Spleen (tissue), 13 donors: ENCODE measurements at places on chromosomes 5 and 9. TPM values are rescaled to one million over a fixed set of nuclear protein-coding genes. Genes with fewer than 3 reads are reported as not detected.

GRCh38 chr5:141951332-141951781 is 6.6 kb downstream of the PCDH12 start:
- H3K27ac ChIP-seq: peak overlapping the region; percentile 50
- H3K36me3 ChIP-seq: peaks cover 18% of the 10 kb centered on the region
- DNase-seq: no peak
- H3K4me3 ChIP-seq: no peak overlapping the region

DNA sequence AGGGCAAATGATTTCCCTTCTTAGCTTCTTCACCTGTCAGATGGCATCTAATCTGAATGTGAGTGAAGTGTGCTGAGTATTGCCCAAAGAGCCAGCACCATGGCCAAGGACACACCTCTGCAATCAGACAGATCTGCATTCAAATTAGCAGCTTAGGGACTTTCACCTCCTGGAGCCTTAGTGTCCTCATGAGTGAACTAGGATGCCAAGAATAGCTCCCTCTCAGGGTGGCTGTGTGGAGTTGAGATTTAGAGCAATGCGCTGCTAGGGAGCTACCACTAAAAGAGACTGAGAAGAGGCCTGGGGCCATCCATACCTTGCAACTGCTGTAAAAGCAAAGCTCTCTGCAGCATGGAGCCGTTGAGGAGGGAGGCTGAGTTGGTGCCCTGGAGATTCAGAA is 1.4 kb downstream of the CIZ1 start:
- no peak for DNase-seq
- peaks cover 41% of the 10 kb centered on the region for H3K36me3 ChIP-seq
- H3K27me3 ChIP-seq: no peaks in the 10 kb centered on the region
- no peak overlapping the region for H3K4me3 ChIP-seq

GRCh38 chr5:9363026-9363425 is 182.8 kb downstream of the SEMA5A start:
- H3K36me3 ChIP-seq: no peaks in the 10 kb centered on the region
- H3K4me1 ChIP-seq: no peaks in the 10 kb centered on the region
- DNase-seq: no peak
- H3K4me3 ChIP-seq: no peak overlapping the region

- peaks cover 30% of the 10 kb centered on the region for H3K27me3 ChIP-seq
- no peak overlapping the region for H3K4me3 ChIP-seq
- no peak for DNase-seq
- no peaks in the 10 kb centered on the region for H3K36me3 ChIP-seq
Measured at GRCh38 chr5:6490693-6491092, 42.0 kb downstream of the UBE2QL1 start.

- no peak for DNase-seq
- no peaks in the 10 kb centered on the region for H3K27me3 ChIP-seq
- no peak overlapping the region for H3K27ac ChIP-seq
- no peaks in the 10 kb centered on the region for H3K4me1 ChIP-seq
- peaks cover 53% of the 10 kb centered on the region for H3K36me3 ChIP-seq
- no peak overlapping the region for H3K4me3 ChIP-seq
Measured at GRCh38 chr5:128053291-128053954, 30.1 kb upstream of the SLC12A2 start.

DNA sequence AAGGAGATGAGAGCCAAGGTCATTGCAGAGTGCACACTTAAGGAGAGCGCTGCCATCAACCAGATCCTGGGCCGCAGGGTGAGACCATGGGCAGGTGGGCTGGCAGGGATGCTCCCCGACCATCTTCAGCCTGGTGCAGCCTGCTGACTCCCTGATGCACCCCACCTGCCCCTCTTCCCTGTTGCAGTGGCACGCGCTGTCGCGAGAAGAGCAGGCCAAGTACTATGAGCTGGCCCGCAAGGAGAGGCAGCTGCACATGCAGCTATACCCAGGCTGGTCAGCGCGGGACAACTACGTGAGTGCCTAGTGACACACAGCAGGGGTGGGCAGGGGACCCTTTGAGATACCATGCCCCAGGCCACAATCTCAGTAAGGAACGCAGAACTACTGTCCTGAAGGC is 28.3 kb downstream of the TCF7 start:
- no peak overlapping the region for H3K4me3 ChIP-seq
- peaks cover 100% of the 10 kb centered on the region for H3K36me3 ChIP-seq
- H3K27ac ChIP-seq: no peak overlapping the region
- DNase-seq: peak; percentile 69

DNA sequence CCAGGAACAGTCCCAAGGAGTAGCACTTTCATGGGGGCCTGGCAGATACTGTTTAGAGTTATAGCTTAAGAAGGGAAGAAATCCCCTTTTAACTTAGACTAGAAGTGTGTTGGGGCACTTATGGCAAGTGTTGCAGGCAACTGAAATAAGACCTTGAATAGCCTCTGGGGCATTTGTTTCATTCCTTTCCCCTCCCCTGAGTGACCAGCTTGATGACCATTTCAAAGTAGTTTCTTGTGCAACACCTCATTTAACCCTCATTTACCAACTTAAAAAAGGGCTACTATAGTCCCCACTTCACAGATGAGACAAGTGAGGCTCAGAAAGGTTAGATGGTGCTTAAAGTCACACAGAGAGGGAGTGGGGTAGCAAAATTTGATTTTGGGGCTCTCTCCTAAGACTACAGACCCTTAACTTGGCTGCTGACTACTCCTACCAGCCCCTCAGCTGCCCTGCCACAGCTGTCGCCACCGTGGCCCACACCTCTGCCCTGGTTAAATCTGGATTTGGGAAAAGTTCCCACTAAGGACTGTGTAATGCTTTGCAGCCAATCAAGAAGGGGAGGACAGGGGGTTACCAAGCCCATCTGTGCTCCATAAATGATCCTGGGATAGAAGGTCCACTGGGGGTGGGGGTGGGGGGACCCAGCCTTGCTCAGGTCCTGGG is 5.5 kb downstream of the PDLIM4 start:
- peak overlapping the region; percentile 82 for H3K27ac ChIP-seq
- H3K4me1 ChIP-seq: peaks cover 3% of the 10 kb centered on the region
- DNase-seq: peak; percentile 27
- no peaks in the 10 kb centered on the region for H3K27me3 ChIP-seq
- no peak overlapping the region for H3K4me3 ChIP-seq
- no peaks in the 10 kb centered on the region for H3K36me3 ChIP-seq

DNA sequence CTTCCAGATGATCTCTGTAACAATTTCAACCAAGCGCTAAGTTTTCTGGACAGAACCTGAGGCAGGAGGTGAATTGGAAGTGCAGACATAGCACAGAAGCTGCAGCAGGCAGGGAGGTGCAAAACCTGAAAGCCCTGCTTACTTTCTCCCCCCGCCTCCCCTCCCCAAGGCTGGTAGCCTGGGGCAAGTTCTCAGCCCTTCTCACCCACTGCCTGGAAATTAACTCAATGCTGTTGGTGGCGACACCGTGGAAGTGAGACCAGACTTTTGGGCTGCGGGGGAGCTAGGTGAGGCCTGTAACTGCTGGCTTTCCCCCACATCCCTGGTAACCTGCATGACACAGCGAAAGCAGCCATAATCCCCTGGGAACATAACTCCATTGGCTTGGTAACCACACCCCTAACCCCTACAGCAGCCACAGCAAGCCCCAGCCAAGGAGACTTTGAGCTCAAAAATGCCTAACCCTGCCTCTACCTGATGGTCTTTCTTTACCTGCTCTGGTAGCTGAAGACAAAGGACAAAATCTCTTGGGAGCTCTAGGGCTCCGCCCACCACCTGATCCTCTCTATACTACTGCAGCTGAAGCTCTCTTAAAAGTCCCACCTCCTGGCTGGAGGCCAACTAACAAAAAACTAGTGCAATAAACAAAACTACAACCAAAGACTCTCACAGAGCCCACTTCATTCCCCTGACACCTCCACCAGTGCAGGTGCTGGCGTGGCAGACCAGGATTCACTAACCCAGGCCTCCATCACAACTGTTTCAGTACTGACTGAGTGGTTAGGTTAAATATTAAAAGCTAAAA is 11.9 kb upstream of the OR13C8 start:
- H3K36me3 ChIP-seq: no peaks in the 10 kb centered on the region
- no peak overlapping the region for H3K27ac ChIP-seq
- no peak overlapping the region for H3K4me3 ChIP-seq
- no peak for DNase-seq

DNA sequence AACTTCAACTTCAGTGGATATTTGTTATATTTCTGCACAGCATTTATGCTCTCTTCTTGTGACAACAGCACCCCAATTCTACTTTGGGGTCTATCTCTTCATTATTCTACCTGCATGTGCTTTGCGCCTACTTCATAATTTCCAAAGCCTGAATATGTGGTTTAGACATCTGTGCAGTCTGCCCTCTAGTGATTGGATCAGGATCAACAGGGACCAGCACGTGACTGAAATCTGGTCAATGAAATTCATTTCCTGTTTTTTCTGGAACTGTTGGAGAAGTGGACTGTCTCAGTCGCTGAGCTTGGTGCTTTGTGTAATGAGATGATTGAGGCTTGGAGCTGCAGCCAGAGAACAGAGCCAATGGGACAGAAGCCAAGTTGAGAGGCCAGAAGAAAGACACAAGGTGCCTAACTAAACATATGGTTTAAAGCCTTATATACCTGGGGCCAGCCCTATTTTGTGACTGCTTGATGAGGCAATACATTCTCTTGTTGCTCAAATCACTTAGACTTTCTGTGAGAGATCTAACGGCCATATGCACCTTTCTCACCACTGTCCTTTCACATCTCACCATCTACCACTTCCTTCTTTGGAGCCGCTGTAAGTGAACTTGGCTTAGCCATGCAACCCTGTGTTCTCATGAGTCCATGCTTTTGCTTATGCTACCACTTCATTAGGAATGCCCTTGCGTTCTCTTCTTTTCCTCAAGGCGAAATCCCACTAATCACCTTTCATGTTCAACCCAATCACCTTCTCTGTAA is 68.8 kb upstream of the PPP2R2B start:
- H3K36me3 ChIP-seq: no peaks in the 10 kb centered on the region
- no peak for DNase-seq
- no peaks in the 10 kb centered on the region for H3K4me1 ChIP-seq
- H3K27me3 ChIP-seq: no peaks in the 10 kb centered on the region
- H3K27ac ChIP-seq: no peak overlapping the region

GRCh38 chr5:98880598-98880997 is 48.2 kb downstream of the CHD1 start:
- peaks cover 2% of the 10 kb centered on the region for H3K36me3 ChIP-seq
- H3K4me1 ChIP-seq: no peaks in the 10 kb centered on the region
- H3K27ac ChIP-seq: no peak overlapping the region
- H3K27me3 ChIP-seq: no peaks in the 10 kb centered on the region

- H3K4me3 ChIP-seq: no peak overlapping the region
- H3K27me3 ChIP-seq: no peaks in the 10 kb centered on the region
Measured at GRCh38 chr9:70073193-70073592, 29.5 kb downstream of the MAMDC2 start.

Gene GCNT4
- 0.37 TPM for polyA plus RNA-seq

Gene MLANA
- polyA plus RNA-seq: not detected

Gene PCSK1
- polyA plus RNA-seq: 0.04 TPM

Gene TEX48
- polyA plus RNA-seq: not detected

Gene OR1J2
- not detected for polyA plus RNA-seq
